Motor neuron (in vitro differentiated cells): ENCODE measurements at places on chromosomes 12 and 14. TPM values are rescaled to one million over a fixed set of nuclear protein-coding genes. Genes with fewer than 3 reads are reported as not detected.

TPPP2 gene
- total RNA-seq: not detected in 2 replicates

DLK1 gene
- total RNA-seq: 1.6 and 1.9 TPM in 2 replicates

SRRM4 gene
- total RNA-seq: 0.04 and 0.58 TPM in 2 replicates

HOXC10 gene
- 57.0 and 75.5 TPM in 2 replicates for total RNA-seq

PPP4R4 gene
- total RNA-seq: 6.3 and 6.9 TPM in 2 replicates

SERPINA12 gene
- 0.13 TPM in 1 of 2 replicates, not detected in the other for total RNA-seq

PAH gene
- 0.55 and 0.88 TPM in 2 replicates for total RNA-seq

KRT83 gene
- not detected in 2 replicates for total RNA-seq

ALKBH1 gene
- total RNA-seq: 10.1 and 13.0 TPM in 2 replicates

CLEC2B gene
- total RNA-seq: 79.9 and 84.1 TPM in 2 replicates

TMEM19 gene
- total RNA-seq: 9.2 and 13.8 TPM in 2 replicates

SLC39A2 gene
- 0.47 and 0.53 TPM in 2 replicates for total RNA-seq
